Amniotic epithelial cell (primary cell): ENCODE measurements at places on chromosomes 16 and 17.
A peak's percentile ranks its signal among the peaks of the same experiment; 100 is the strongest.

DNA sequence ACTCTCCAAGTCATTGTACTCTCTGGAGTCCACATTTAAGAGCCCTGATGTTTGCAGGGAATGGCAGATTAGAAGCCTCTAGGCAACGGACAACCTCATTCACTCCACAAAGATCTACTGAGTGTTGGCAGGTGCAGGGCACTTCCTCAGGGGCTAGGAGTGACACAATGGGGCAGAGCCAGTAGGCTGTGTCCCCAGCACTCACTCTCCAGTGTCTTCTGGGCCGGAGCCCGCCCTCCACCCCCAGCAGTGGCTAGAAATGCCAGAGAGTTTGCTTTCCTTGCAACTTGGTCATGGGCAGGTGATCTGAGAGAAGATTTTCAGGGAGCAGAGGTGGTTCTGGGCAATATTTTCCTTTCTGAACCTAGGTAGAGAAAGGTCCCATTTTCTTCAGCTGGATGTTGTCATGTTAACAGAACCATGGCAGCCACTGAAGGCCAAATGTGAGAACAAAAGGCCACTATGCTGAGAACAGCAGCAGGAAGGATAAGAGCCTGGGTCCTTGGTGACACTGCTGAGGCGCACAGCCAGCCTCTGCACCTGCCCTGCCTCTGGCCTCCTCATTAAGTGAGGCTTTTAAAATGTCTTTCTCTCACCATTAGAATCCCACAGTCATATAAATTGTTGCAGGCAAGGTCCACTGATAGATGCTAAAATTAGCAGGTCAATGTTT, 96.2 kb downstream of the USP31 start:
- no peak for DNase-seq

DNA sequence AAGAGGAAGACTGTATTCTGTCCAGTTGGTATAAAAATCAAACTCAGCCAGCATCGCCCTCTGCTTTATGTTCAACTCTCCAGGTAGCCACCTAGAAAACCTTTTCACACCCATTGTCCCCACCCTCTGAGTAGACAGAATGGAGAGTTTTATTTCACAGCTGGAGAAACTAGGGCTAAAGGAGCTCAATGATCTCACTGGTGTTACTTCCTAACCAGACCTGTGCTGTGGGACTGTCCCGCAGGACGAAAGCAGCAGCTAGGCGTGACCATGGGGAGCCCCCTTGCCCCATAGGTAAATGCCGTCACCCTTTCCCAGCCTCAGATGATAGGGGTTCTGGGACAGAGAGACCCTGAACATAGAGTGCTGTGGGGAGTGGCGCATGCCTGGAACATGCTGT, 67.7 kb downstream of the CYLD start:
- DNase-seq, result no peak

DNA sequence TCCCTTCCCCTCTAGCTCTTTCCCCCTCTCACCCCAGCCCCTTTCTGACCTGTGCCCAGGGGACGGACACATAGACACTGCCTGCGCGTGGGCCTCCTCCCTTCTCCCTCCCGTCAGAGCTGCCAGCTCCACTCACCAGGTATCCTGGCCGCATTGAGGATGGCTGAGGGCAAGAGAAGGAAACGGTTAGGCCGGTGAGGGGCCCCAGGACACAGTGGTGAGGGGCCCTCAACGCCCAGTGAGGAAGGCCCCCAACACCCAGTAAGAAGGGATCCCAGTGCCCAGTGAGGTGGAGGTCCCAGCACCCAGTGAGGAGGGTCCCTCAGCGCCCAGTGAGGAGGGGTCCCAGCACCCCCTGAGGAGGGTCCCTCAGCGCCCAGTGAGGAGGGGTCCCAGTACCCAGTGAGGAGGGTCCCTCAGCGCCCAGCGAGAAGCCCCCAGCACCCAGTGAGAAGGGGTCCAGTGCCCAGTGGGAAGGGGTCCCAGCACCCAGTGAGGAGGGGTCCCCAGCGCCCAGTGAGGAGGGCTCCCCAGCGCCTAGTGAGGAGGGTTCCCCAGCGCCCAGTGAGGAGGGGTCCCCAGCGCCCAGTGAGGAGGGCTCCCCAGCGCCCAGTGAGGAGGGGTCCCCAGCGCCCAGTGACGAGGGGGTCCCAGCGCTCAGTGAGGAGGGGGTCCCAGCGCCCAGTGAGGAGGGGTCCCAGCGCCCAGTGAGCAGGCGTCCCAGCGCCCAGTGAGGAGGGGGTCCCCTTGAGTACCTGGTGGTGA, 1.1 kb downstream of the PRSS22 start:
- no peak for DNase-seq

DNA sequence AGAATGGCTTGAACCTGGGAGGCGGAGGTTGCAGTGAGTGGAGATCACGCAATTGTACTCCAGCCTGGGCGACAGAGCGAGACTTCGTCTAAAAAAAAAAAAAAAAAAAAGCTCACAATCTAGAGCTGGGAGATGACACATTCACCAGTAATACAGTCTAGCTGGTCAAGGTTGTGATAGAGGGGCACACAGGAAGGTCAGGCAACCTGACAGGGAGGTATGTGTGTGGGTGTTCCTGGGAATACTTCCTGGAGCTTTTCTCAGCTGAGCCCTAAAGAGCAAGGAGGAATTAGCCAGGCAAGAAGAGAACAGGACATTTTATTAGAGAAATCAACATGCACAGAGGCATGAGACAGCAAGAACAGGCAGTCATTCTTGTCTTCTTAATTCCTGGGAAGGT, 216.7 kb downstream of the SHISA9 start:
- no peak for DNase-seq

DNA sequence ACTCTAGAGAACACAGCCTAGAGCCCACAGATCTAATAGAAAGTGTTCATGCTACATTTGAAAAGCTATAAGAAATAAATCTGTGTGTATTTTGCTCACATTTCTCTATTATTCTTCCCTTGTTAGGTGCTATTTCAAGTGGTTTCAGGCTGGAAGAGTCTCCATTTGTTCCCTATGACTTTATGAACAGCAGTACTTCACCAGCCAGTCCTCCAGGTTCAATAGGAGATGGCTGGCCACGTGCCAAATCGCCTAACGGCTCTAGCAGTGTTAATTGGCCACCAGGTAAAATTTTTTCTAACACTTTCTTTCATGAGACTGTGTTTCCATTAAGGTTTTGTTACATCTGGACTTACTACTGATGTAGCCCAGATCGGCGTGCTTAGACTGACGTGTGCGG, 30.7 kb upstream of the SLC5A11 start:
- DNase-seq, result no peak

- DNase-seq, result no peak
Observed at GRCh38 chr17:16466407-16466806, 25.6 kb downstream of the LRRC75A start.

GRCh38 chr16:1002399-1003166, 21.0 kb downstream of the SOX8 start:
- peak; percentile 26 for DNase-seq

DNA sequence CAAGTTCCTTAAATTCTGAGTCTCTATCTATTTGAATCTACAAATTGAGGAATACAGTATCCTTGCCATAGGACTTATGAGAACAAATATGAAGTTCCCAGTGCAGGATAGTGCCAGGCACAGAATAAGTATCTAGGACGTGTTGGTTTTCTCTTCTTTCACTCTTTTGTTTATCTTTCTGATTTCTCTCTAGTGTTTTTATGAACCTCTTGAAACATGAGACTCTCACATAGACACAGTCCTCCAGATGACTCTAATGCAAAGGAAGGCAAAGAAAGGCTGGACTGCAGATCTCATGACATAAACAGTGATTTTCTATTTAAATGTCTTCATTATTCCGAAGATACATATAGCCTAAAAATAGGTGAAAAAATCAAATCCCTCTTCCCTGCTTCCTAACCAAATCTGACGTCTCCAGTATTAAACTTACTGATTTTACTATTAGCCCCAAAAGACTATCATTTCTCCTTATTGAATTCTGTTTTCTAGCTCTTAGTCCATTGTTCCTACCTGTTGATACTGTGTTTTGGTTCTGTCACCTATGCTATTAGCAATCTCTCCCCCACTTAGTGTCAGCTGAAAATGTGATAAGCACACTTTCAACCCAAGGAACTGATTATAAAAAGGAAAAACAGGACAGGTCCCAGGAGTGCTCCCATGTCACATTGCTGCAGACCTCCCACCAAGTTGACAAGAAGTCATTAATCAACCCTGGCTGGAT, 24.9 kb upstream of the ADAMTS18 start:
- DNase-seq, result no peak

DNA sequence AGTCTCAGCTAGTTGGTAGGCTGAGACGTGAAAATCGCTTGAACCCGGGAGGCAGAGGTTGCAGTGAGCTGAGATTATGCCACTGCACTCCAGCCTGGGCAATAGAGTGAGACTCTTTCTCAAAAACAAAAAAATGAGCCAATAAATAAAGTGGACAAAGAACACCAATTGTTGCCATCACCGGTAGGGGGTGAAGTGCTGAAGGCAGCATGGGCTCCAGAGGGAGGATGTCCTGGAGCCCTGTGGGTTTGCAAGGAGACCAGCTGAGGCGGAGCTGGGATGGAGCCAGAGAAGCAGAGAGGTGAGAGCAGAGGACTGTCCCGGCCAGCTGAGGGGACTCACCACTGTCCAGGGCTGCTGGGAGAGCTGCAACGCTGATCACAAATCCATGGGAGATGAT, 13.8 kb downstream of the CHST6 start:
- DNase-seq, result no peak

DNA sequence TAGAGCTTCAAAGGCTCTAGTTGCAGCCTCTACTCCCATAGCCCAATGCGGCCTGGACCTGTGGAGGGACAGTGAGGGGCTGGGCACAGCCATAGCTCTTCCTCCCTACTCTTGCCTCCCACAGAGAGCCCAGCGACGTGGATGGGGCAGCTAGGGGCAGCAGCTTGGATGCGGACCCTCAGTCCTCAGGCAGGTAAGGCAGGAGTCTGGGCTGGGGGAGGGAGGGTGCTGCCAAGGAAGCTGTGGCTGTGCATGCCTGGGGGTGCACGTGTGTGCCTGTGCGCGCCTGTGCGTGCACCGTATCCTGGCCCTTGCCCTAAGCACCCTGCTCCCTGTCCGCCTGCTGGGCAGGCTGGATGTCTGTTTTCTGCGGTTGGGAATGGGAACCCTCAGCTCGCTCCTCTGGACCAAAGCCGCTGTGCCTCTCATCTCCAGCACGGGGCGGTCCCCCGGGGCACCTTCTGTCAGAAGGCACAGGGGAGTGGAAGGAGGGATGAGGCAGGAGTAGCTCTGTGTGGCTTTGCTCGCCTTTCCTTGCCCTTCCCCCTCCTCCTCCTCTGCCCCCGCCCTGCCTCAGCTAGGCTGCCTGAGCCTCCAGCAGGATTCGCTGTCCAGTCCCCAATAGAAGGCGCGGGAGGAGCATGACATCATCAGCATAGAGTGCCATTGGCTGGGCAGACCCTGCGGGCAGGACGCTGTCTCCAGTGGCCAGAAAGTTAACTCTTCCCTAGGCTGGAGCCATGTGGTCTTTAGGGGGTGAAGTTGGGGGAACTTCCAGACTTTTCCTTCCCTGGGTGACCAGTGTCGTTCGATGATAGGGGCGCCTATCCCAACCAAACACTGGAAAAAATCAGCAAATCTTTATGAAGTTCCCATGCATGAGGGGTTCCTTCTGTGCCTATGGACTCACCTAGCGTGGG, 797 bp downstream of the PRCD start:
- peak; percentile 96 for DNase-seq

- no peak for DNase-seq
Observed at GRCh38 chr16:8812162-8812843, 14.7 kb downstream of the PMM2 start.

DNA sequence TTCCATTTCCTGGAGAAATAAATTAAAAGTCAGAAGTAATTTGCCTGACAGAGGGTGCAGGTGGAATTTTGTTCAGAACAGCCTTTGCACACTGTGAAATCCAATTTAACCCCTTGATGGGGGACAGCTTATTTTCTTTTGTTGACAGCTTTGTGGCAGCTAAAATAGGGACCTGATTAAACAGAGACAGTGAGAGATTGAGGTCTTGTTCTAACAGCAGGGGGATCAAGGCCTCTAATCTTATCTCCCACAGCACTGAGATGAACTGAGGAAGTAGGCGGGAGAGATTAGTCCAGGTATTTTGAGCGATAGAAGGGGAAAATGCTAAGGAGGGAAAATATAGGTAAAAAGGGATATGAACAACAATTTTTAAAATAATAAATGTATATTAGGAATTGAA, 1491.4 kb upstream of the GOT2 start:
- no peak for DNase-seq

DNA sequence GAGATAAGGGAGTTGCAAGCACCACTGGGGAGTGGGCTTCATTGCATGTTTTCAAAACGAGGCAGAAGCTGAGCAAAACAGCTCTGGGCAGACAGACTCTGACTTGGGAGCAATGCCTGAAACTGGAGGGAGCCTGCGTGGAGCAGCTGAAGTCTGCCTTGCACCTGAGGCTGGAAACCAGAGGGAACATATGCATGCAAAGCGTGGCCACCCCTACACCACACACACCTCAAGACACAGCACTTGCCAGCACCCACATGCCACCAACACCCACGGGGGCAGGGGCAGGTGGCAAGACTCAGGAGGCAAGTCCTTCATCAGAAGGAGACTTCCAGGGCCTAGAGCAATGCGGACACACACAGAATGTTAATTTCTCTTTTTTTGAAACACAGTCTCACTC, 45.8 kb downstream of the COTL1 start:
- no peak for DNase-seq

GRCh38 chr17:13729466-13730134, 127.9 kb upstream of the HS3ST3A1 start:
- DNase-seq, result no peak

DNA sequence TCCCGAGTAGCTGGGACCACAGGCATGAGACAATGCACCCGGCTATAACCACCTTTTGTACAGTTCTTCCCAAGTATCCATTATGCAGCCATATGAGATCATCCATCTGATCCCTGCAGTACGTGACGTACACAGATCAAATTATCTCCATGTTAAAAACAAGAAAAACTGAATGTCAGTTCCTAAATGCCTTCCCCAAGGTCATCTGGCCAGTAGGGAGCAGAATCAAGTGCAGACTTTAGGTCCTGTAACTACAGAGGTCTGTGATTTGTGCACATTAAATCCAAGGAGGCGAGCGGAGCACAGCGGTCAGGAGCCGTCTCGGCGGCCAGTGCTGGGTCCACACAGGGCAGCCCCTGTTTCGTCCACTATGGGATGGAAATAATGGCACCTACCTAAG, 23.7 kb downstream of the ZCCHC14 start:
- no peak for DNase-seq

- DNase-seq, result no peak
Observed at GRCh38 chr17:50035945-50036344, 20.0 kb upstream of the ITGA3 start.

- peak; percentile 95 for DNase-seq
Observed at GRCh38 chr16:77298418-77299360, 99.5 kb downstream of the SYCE1L start.

DNA sequence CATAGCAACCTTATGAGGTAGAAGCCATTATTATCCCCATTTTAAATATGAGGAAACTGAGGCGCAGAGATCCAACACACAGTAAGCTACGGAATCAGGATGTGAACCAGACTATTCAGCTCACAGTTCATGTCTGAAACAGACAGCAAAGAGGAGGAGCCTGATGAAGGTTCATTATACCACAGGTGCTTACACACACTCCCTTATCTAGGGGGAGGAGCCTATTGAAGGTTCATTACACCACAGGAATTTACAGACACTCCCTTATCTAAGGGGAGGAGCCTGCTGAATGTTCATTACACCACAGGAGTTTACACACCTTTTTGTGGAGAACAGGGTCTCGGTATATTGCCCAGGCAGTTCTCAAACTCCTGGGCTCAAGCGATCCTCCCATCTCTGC, 21.9 kb downstream of the C16orf95 start:
- peak; percentile 63 for DNase-seq
